ENCODE measurements at places on chromosomes 11 and 22.

DNA sequence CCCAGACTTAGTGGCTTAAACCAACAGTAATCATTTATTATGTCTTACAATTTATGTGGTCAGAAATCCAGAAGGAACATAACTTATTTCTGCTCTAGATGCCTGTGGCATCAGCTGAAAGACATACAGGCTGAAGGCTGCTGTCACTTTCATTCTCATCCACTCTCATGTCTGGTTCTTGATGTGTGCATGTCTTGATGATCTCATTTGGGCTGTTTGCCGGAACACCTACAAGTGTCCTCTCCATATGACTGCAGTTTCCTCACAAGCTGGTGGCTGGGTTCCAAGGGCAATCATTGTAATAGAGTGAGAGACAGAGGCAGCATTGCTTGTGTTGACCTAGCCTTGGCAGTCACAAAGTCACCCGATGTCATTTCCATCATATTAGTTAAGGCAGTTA, 1375.9 kb upstream of the RAG2 start:
- no peak for DNase-seq

DNA sequence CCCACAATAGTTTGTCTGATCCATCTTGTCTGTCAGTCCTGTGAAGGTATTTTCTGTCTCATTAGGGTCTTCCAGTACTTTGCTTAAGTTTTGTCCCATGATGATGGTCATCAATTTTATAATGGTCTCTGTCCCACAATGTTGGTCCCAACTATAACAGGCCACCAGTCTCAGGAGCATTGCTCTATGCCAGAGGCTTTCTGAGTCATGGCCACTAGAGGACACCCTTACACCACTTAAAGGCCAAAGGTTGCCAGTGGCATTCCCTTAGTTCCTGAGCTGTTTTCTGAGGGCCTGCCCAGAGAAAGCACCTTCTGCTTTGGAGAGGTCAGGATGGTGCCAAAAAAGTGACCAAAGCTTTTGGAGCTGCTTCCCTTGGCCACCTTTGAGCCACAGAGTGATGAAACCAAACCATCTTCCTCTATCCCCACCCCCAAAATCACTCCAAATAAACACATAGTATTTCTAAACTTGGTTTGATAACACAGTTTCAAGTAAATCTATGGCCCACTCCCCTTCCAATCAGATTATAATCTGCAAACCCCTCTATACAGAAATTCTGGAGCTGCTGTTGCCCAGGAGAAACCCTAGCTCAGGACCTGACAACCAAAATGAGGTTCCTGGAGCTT, 19.3 kb downstream of the EIF3F start:
- no peak for DNase-seq

DNA sequence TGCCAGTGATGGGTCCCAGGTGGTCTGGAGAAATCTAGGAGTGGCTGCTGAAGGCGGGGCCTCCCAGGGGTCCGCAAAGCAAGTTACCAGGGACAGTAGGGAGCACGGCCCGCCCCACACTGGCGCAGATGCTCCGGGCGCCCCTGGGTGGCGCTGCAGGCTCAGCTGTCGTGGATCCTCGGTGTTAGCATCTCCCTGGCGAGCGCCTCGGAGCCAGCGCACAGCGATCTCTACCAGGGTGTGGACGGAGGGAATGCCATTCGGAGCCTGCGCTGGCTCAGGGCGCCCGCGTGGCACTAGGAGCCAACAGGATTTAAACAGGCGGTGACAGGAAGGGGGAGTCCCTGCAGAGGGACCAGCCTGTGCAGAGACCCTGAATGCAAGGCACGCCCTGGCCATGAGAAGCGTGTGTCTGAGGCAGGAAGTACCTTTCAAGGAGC, 20.2 kb downstream of the FADS3 start:
- DNase-seq, result peak; percentile 15

DNA sequence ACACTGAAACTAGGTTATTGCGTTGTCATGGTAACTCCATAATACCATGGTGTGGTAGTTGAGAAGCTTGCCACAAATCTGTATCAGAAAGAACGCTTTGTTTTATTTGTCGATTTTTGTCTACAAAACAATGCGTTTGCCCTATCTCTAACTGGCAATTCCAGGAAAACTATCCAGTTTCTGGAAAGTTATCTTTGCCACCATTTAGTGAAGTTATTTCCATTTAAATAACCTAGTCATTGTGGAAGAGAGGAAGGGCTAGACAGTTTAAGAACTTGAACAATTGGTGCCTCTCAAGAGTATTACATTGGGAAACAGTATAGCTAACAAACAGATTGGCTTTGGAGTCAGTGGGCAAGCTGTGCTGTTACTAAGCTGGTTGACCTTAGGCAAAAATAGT, 7.9 kb downstream of the HSD17B12 start:
- DNase-seq, result no peak

DNA sequence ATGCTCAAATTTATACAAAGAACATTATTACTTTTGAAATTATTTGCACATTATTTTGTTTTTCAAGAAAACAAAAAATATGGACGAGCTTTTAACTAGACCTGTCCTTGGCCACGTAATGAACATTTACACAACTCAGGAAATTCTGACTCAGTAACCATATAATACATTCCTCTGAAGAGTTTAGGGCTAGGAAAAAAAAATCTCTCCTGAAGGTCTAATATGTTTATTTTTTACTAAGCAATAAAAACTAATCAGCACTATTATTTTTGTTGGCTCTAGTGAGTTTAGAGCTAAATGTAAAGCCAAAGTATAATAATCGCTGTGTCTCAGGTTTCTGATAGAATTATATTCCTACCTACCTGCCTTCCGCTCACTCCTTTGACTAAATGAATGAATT, 187.5 kb downstream of the SWAP70 start:
- no peak for DNase-seq

DNA sequence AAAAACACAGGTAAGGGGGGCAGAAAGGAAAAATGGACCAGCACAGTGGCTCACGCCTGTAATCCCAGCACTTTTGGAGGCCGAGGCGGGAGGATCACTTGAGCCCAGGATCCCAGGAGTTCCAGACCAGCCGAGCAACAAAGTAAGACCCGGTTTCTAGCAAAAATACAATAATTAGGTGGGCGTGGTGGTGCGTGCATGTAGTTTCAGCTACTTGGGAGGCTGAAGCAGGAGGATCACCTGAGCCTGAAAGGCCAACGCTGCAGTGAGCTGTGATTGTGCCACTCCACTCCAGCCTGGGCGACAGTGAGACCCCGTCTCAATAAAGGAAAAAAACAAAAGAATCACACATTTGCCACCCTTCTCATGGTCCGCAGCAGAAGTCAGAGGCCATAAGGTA, 519.4 kb downstream of the BRD1 start:
- no peak for DNase-seq

GRCh38 chr11:103862802-103863174, 173.7 kb upstream of the DDI1 start:
- DNase-seq, result no peak

DNA sequence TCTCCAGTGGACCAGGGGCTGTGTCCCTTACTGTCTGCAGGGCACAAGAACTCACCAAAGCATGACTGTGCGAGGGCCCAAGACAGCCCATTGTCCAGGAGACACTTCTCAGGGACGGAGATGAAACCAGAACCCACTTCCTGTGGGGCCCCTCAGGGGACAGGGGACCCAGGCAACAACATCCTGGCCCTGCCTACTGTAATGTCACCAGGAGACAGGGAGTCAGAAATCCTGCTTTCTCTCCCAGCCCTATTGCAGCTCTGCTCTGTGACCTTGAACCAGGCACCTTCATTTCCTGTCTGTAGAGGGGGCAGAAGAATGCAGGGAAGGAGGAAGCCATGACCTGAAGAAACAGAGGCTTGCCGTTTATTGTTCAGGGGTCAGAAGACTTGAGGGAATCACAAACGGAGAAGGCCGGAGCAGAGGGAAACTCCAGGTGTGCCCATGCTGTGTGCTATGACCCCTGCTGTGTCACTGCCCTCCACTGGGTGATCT, 98.0 kb downstream of the NAT10 start:
- no peak for DNase-seq

GRCh38 chr11:126452241-126453101, 97.0 kb downstream of the ST3GAL4 start:
- no peak for DNase-seq

DNA sequence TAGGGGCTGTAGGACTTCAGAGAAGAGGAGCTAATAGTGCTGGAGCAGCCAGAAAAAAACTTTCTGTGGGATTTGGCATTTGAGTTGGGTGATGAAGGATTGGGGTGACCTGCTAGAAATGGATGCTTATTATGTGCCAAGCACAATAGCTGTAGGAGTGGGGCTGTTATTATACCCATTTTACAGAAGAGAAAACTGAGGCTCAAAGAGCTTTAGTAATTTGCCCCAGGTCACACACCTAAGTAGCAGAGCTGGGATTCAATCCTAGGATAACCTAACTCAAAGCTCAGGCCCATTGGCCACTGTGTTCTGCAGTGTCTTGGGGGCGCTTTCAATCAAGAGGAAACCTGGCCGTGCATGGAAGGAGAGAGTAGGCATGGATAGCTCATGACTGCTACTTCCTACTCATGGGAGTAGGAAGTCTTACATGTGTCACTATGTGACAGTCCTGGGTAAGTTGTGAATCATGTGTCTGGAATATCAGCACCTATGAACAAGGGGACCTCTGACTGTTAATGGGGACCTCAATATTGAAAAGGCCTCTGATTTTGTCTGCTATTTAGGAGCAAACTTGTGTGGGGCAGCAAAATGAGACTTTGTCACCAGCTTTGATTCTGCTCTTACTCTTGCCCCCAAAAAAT, 6.1 kb upstream of the ELF5 start:
- no peak for DNase-seq

DNA sequence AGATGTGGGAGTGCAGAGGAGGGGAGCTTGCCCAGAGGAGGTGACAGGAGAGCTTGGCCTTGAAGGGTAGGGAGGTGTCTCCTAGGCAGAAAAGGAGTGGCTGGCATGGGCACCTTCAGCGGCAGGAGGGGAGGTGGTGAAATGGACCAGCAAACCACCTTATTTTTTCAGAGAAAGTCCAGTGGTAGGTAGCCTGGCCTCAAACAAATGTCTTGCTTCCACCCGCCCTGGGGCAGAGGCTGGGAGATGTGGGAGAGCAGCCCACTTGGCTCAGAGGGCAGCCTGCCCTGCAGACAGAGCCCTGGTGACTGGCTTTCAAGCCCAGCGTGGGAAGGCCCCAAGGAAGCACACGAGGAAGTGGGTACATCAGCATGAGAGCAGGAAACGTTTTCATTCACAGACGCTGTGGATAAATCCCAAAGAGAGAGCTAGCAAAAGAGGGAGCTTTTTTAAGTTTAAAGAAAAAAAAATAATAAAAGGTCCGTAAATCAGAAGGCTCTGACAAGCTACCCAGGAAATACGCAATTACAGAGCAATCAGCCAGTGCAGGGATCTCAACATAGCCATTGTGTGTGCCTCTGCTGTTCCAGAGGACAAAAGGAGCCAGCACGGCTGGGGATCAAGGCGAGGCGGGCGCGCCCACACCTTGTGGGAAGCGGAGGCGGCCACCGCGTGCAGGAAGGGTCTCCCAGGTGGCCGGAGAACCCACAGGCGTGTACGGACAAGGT, 238.7 kb upstream of the PLET1 start:
- no peak for DNase-seq

DNA sequence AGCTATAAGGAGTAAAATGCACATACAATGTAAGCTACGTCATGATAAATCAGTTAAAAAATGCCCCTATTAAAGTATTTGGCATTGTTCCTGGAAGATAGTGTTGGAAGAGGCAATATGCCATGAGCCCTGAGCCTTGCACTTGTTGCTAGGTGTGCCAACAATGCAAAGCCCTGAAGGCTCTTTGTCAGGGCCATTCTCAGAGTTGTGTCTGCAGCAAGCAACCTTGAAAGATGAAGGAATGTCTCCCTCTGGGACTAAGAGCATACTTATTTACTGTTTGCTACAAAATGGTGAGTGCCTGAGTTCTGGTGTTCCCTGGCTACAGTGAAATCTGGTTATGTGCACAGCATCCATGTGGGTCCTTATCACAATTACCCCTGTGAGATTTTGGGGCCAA, 322.3 kb upstream of the FAT3 start:
- DNase-seq, result no peak

- DNase-seq, result no peak
Measured at GRCh38 chr11:2655834-2656622, 43.8 kb downstream of the KCNQ1OT1 start.

DNA sequence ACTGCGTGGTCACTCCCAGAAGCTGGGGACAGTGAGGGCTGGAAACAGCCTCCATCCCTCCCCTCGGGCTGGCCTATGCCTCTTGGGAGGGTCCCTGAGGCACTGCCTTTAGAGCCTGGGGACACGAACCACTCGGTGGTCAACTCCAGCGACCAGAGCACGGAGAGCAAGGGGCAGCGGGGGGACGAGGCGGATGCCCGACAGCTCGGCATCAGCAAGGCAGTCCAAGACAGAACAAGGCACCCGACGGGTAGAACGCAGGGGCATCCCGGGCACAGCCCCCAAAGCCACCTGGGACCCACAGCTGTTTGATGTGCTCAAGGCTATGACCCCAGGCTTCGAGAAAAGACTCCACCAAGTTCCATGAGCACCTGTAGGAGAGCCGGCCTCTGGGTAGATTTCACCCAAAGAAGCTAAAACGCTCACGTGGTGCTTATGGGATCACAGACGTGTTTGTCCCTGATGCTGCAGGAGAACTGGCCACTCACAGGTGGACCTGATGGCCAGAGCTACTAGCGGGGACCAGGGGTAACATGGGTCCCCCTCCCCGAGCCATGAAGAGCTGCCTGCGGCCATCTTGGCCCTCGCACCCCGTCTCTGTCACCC, 510 bp upstream of the LSP1 start:
- no peak for DNase-seq

- no peak for DNase-seq
Measured at GRCh38 chr11:11346303-11346702, 6.7 kb downstream of the CSNK2A3 start.

DNA sequence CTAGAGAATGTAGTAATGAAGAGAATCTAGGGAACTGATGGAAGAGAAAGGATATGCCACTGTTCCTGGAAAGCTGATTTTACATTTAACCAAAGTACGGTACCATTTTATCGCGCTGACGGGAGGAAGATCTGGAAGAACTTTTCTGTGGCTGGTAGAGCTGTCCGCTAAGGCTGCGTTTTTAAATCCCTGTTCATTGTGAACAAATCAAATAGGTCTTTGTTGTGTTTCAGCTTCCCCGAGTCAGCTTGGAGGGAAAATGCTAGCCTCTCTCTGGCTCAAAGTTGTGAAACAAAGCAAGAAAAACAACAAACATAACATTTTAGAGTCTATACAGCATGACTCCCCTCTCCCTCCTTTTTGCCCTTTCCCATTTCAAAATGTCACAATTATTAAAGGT, 34.4 kb downstream of the FBXO7 start:
- no peak for DNase-seq

DNA sequence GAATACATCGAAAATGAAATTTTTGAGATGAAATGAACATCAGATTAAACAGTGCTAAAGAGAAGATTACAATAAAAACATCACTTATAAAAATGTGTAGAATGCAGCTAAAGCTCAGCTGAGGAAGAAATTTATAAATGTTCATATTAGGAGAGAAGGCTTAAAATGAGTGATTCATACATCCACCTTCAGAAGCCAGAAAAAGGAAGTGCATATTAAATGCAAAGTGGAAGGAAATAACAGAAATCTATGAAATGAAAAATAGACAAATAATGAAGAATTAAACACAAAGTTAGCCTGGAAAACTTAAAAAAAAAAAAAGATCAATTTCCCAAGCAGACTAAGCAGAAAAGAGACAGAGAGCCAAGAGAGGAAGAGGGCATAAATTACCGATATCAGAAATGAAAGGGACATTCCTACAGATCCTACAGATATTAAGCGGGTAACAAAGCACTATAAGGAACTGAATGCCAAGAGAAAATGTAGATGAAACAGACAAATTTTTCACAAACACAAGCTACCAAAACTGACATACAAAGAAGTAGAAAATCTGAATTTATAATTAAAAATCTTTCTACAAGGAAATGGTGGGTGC, 7.2 kb upstream of the MOB2 start:
- no peak for DNase-seq
